DMS 273 treated with DMSO at 0.1 percent for 48 hours (cell line): ENCODE measurements at places on chromosomes 4 and X.
A peak's percentile ranks its signal among the peaks of the same experiment; 100 is the strongest.

- no peak for DNase-seq
These were observed 149.8 kb downstream of the SPCS3 start for GRCh38 chr4:176469546-176469945.

DNA sequence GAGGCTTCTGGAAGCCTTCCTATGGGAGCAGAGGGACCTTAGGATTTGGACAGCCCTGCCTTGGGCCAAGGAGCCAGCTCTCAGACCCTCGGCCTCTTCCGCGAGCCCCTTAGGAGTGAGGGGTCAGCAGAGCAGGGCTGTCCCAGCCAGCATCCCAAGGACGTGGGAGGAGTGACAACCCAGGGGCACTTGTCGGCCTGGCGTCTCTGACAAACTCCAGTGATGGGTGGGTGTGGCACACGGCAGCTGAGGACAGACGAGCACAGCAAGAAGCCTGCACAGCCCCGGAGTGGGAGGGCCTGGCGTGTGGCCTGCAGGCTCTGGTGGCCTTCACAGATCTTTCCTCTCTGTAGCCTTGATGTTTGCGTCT, 11.6 kb upstream of the TNIP2 start:
- DNase-seq = no peak

GRCh38 chr4:27702730-27703431, 842.2 kb downstream of the STIM2 start:
- DNase-seq = no peak

DNA sequence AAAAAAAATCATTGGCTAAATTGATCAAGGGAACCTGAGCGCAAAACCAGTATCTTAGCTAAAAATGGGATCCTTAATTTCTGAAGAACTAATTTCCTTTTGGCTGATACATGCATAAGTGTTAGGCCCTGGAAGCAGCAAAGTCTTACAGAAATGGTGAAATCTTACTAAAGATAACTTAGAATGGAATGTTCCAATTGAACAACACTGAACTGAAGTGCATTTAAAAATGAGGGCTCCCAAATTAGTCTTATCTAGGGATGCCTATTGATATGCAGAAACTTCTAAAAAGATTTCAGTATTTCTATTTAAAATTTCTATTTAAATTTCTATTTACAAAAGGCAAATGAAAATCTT, 120.7 kb upstream of the BANK1 start:
- no peak for DNase-seq

GRCh38 chr4:88033309-88033708, 25.9 kb downstream of the PKD2 start:
- no peak for DNase-seq

DNA sequence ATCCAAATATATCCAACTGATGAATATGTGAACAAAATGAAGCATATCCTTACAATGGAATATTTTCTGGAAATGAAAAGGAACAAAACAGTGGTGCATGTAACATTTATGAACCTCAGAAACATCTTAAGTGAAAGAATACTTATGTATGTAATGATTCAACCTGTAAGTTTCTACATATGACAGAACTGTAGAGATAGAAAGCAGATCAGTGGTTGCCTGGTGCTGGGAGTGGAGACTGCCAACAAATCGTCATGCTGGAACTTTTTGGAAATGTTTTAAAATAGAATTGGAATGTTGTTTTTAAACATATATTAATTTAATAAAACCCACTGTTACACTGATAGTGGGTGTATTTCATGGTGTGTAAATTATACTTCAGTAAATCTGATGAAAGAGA, 667.5 kb downstream of the RAPGEF2 start:
- no peak for DNase-seq

GRCh38 chr4:140718241-140718952, 37.8 kb downstream of the TBC1D9 start:
- no peak for DNase-seq

DNA sequence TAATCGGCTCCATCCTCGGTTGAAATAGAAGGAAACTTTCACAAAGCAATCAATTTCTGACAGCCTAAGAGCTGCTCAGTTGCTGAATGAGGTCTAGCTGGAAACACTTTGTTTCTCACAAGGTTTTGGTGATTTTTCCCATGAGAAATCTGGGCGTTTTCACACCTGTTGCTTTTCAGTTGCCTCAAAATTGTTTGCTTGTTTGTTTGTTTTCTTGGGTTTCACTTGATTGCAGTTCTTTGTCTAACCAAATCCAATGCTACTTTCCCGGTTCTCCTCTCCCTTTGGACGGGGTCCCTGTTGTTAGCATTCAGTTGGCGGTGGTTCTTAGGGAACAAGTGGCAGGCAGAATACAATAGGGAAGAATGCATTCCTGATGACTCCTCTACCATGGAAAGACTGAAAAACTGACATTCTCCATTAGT, 135.5 kb downstream of the PALLD start:
- no peak for DNase-seq

DNA sequence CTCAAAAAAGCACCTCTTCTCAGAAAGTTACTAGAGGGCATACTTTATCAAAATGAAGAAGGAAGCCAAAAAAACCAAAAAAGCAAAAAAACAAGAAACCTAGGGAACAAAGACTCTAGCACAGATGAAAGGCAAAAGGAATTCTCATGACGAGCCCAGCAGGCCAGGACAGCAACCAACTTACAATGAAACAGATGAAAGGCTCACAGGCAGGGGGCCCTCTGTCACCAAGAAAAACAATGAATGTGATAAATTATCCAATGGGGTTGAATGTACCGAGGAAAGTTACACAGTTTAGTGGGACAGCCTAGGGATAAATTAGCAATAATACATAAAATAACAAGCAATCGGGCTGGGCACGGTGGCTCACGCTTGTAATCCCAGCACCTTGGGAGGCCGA, 79.0 kb downstream of the GPR82 start:
- DNase-seq = no peak

GRCh38 chrX:8313844-8314243, 142.8 kb upstream of the VCX2 start:
- no peak for DNase-seq

DNA sequence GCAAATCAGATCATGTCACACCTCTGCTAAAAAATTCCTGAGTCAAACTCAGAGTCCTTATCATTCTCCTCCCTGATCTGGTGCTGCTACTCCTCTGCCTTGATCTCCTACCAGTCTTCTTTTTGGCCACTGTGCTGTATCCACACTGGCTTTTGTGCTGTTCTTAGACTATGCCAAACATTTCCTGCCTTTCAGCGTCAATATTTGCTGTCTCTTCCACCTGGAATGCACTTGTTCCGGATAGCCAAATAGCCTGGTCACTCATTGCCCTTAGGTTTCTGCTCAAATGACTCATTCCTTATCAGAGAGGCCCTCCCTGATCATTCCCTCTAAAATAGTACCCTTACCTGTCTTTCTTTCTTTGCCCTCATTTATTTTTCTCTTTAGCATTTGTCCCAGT, 24.4 kb upstream of the RP2 start:
- no peak for DNase-seq

DNA sequence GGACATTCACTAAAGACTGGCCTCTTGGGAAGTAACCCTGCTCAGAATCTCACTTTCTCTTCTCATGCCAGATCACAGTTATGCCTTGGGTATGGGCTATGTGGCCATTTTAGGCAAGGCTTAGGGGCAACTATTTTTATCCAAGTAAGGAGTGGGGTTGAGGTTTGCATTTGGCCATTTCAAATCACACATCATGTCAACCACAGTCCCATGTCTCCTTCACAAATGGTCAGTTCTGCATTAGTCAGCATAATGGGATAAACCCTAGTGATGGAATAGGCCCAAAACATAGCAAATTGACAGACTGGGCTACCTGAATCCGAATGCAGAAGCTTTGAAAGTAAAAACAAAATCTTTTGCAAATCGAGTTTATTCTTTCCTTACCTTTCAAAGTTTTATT, 827 bp upstream of the RTL3 start:
- no peak for DNase-seq

DNA sequence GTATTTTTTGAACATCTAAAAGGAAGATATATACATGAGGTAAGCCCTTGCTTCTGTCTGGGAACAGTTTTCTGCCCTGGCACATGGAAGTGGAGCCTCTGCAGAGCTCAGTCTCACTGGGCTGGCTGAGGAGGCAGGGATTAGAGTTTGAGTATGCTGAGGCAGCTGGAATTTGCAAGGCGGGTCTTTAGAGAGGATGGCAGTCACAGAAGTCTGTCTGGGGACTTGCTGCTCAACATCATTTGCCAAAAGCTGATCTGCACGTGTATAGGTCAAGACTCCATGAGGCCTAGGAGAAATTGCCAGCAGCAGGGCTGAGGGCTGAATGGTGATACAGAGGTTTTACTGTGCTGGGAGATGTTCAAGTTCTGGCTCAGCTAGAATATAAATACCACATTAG, 163.6 kb upstream of the ANK2 start:
- DNase-seq = no peak

DNA sequence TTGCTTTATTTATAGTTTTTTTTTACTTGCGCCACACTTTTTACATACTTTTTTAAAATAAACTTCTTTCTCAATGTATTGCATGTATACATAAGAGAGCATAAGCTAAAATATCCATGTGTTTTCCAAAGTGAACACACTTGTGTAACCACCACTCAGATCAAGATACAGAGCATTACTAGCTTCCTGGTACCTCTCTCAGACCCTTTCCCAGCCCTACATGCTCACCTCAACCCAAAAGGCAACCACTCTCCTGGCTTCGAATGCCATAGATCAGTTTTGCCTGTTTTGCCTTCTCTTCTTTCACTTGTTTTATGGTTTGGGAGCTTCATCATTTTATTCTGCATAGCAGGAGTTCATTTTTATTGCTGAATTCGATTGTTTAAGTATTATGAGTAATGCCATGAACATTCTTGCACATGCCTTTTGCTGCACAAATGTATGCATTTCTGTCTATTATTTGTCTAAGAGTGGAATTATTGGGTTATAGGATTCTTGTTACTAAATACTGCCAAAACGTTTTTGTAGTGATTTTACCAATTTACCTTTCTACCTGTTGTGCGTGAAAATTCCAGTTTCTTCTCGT, 45.9 kb upstream of the NUDT6 start:
- DNase-seq = no peak

DNA sequence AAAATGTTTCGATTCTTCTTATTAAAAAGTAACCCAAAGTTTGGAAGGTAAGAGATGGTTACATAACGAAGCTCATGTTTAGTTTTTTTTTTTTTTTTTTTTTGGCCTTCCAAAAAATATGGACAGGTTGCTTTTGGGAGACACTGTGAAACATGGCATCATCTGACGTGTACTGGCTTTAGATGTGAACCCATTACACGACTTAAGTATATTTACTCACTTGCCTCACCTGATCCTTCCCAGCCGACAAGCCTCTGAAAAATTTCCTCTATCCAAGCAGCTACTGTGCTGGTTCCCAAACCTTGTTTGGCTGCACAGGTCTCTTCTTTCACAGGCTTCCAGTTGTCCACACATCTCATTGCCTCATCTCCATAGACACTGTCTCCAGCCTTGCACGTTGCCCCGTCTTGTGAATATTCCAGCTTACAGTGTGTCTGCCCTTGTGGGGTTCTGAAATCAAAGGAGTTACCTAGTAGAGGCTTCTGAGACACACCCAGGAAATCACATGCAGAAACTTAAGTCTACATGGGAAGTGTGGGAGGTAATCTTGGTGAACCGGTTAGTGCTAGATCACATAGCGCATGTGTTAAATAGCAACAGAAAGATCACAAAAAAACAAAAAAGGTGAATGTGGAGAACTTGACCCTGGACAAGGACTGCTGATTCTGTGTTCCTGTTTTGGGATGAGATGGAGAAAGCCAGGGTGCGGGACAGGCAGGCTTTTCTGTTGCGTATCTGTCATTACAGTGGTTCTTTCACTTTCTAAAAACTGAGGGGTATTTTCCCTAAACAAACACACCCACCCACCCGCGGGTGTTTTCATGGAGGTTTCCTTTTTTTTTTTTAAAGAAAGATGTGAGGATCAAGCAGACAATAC, 328.6 kb downstream of the ARHGAP10 start:
- DNase-seq = no peak

DNA sequence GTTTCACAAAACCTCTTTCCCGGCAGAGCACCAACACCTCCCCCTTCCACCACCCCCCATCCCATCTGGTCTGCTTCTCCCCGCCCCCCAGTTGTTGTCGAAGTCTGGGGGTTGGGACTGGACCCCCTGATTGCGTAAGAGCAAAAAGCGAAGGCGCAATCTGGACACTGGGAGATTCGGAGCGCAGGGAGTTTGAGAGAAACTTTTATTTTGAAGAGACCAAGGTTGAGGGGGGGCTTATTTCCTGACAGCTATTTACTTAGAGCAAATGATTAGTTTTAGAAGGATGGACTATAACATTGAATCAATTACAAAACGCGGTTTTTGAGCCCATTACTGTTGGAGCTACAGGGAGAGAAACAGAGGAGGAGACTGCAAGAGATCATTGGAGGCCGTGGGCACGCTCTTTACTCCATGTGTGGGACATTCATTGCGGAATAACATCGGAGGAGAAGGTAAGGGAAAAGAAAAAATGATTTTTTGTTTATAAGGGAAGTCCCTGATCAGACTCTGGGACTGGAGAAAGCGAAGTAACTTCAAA, at the start of gene PDGFRA:
TSS of gene PDGFRA (plus strand) at position 333 of the 541 bp plus-strand sequence. CDS start 29,476 bp downstream, outside the sequence.
- DNase-seq = peak; percentile 33

GRCh38 chr4:114146947-114147618, 167.6 kb upstream of the ARSJ start:
- no peak for DNase-seq

- no peak for DNase-seq
These were observed 15.4 kb downstream of the NIPAL1 start for GRCh38 chr4:48031802-48032525.

- DNase-seq = no peak
These were observed 340.3 kb upstream of the ZCCHC13 start for GRCh38 chrX:73963682-73964081.

- DNase-seq = no peak
These were observed 7.8 kb downstream of the ADH4 start for GRCh38 chr4:99136329-99136728.

- DNase-seq = no peak
These were observed 564.2 kb upstream of the PITX2 start for GRCh38 chr4:111187108-111187507.

- DNase-seq = no peak
These were observed at the start of gene STATH for GRCh38 chr4:69995526-69996016. STATH (plus strand) TSS chr4:69995966; CDS start chr4:69998438, 2,472 bp downstream.

DNA sequence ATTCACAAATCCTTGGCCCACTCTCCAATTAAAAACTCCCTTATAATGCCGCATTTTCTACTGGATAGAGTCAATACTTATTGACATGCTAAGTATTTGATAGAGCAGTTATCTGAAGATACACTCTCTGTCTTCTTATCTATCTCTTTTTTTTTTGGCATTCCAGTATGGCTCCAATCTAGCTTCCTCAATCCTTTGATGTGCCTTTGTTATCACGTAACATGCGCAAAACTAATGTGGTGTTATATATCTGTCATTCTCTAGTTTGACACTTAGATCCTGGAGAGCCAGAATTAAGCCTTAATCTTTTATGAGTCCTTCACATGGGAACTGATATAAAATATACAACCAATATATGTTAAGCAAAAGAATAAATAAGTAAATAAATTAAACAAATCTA, 54.7 kb downstream of the VSIG4 start:
- DNase-seq = no peak

DNA sequence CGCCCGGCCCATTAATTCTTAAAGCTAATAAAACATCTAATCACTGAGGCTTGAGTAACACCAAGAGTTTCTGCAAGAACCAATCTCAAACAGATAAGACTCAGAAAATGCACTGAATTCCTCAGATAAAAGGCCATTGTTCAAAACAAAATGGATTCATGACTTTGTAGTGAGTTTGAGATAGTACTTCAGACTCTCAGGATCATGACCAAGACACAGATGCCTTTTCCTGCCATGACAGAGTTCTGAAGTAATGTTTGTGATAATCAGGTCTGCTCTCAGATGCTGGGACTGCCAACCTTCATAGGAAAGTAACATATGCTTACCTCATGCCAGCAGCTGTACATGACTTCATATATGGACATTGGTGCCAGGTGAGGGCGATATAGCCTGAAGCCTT, 54.6 kb downstream of the NIPAL1 start:
- DNase-seq = no peak
